Effector memory CD4-positive, alpha-beta T cell (primary cell): ENCODE measurements at places on chromosomes 3 and 15.

DNA sequence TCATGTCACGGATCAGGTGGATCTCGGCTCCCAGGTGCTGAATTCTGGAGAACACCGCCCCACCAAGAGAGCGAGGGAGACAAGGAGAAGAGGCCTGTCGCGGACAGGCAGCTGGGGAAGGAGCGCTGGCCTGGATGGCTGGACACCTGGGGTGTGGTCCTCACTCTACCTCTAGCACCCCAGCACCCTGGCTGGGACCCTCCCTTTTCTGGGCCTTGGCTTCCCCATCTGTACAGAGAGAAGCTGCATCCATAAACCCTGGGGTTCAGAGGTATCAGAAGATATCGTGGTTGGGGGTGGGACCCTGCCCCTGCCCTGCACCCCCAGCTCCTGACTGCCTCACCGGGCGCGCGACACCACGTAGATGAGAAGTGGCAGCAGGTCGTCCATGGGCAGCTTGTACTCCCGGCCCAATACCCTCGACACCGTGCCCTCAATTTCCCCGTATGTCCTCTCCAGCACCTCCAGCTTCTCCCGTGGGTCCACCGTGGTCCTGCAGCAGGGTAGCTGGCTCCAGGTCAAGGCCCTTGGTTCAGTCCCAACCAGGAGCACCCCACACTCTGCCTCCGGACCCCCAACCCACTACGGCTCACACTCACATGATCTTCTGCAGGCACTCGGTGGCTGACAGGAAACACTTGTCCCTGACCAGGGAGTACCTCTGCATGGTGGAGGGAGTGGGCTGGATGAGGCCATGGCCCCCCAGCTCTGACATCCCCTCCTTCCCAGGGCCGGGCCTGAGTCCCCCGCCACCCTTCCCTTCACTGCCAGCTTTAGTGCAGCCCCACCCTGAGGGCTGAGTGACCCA lies 21.7 kb downstream of the ALS2CL start:
- DNase-seq = no peak

DNA sequence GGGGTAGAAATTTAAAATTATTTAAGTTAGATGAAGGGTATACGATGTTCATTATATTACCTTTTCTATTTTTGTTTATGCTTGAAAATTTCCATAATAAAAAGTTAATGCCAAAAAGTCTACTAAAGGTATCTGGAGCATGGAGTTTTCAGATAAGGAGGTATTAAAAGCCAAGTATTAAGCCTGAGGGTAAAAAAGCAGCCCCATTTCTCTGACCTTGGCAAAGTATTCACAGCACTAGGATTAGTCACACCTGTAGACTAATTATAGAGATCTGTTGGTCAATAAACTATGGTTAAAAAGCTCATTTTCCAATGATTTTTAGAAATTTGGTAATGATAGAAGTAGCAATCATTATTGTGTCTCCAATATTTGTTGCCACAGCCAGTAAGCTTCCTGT lies 23.1 kb downstream of the XRN1 start:
- DNase-seq = no peak

- DNase-seq = no peak
Observed at GRCh38 chr3:120498556-120499346, 48.0 kb upstream of the FSTL1 start.

- peak; percentile 23 for DNase-seq
Observed at GRCh38 chr15:79184465-79184892, 93.9 kb upstream of the RASGRF1 start.

DNA sequence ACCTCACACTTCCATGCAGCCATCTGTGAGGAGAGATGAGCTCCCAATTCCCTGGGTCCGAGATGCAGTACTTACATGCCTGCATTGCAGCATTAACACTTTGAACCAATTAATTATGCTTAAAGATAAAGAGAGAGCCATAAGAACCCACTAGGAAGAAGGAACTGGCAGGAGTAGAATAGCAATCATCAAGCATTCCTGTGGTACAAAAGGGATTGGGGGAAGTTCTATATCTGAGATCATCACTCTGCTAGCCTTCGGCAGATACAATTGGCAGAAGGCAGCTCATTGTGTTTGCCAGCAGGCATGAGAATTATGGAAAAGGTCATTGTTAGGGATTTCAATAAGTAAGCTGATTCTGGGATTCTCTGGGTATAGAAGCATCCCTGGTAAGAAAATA lies 891.4 kb downstream of the NTRK3 start:
- DNase-seq = no peak

- no peak for DNase-seq
Observed at GRCh38 chr3:41518626-41519025, 319.3 kb downstream of the CTNNB1 start.

- no peak for DNase-seq
Observed at GRCh38 chr15:77421370-77421700, 647 bp downstream of the HMG20A start.

GRCh38 chr3:25235466-25235865 lies 192.6 kb upstream of the RARB start:
- no peak for DNase-seq

GRCh38 chr15:53549697-53550305 lies 209.7 kb downstream of the WDR72 start:
- DNase-seq = no peak

- peak; percentile 32 for DNase-seq
Observed at GRCh38 chr3:177201700-177202397, 4.6 kb upstream of the TBL1XR1 start.

GRCh38 chr3:118682921-118683320 lies 351.7 kb downstream of the IGSF11 start:
- no peak for DNase-seq

GRCh38 chr3:156593814-156594213 lies 38.9 kb upstream of the SSR3 start:
- no peak for DNase-seq

DNA sequence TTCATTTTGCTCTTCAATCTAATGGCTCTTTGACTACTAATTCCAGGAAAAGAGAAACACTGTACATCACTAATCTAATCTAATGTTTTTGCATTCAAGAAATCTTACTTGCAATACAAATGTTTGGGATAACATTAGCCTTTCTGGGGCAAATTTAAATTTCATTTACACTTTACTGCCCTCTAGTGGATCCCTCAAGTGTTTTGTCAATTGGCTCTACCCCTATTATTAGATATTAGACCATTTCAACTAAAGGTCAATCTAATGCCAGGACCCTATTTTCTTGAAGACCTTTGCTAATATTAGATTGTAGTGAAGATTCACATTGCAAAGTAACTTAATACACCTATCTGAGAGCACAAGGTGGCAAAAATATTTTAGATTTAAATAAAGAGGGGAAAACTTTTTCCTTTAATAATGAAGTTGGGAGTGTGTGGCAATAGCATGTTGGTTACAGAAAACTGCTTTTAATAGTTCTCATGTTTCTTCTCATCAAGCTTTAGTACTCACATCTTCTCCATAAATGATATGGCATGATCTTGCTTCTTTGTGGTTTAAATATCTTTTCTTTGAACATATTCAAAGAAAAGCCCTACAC lies 5.0 kb downstream of the C2CD4A start:
- no peak for DNase-seq

- no peak for DNase-seq
Observed at GRCh38 chr15:40536501-40536900, 28.3 kb downstream of the CCDC32 start.

DNA sequence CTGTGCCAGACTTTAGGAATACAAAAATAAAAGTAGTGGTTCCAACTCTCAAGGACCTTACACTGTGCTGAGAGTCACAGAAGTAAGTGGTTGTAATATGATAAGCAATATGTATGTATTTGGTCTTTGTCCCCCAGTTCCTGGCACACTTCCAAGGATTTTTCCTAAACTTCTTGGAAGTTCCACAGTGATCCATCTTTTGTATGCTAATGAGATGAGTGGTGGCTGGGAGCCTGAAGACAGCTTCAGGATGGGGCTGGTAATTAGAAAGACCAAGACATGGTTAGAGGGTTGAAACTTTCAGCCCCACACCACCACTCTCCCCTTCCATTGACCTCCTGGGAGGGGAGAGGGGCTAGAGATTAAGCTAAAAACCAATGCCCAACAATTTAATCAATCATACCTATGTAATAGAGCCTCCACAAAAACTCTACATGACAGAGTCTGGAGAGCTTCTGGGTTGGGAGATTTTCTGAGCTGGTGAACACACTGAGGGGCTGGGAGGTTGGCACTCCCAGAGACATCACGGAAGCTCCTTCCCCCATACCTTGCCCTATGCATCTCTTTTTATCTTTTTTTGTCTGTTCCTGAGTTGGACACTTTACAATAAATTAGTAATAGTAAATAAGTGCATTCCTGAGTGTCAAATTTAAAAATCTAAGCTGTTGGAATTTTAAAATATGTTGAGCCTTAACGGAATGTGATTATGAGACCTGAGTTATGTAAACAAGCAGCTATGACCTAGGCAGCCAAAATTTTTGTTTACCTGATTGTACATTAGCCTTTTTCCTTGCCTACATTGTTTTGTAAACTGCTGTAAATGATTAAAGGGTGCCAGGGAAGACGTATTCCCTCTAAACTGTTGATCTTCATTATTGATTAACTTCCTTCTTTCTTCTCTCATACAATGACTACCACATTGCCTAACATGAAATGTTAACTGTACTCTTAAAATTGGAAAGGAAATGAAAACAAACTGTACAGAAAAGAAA lies 24.3 kb downstream of the CD200R1L start:
- no peak for DNase-seq

DNA sequence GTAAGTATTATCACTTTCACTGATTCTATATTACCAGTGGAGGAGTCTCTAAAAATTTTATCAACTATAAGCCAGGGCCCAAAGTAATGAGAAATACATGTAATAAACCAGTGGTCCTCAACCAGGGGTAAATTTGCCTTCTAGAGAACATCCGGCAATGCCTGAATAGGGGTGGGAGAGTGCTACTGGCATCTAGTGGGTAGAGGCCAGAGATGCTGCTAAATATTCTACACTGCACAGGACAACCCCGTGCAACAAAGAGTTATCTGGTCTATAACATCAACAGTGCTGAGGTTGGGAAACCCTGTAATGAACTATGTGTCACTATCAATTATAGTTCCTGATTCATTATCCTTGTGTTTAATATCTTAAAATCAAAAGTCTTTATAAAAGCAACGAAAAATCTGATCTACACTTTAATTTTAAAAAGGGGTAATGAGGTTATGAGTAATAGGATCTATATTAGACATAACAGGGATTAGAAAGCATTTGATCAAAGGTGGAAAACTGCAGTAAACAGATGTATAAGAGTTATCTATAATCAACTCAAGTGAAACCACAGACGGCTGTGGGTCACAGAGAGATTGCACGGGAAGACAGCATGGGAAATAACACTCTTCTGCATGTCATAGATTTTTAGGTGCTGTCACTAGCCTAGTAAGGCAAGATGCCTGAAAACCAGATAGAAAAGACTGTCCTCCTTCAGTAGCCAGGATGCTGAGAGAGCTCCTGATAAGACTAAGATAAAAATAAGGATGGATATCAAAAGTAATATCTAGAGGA lies 2.0 kb downstream of the LYSMD2 start:
- peak; percentile 37 for DNase-seq

DNA sequence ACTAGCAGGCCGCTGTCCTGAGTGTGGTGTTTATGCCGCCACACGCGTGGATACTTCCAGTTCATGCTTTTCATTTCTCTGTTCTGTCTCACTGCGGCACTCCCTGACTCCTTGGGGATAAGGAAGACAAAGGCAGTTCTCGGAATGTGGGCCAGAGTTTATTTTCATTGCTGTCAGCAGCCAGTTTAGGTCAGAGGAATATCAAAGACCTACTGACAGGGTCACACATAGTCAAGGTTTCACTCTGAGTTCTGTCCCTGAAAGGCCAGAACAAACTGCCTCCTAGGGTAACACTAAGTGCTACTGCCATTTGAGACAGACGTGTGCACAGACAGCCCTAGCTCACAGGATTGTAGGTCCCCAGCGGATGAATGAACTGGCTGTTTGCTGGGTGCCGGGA lies 27.3 kb upstream of the SPTBN5 start:
- no peak for DNase-seq

- no peak for DNase-seq
Observed at GRCh38 chr3:52845691-52846431, 11.0 kb upstream of the MUSTN1 start.

- DNase-seq = no peak
Observed at GRCh38 chr3:165837058-165837525, at the start of gene BCHE. TSS of gene BCHE (minus strand) at chr3:165837423. CDS start at chr3:165831033, 6,390 bp downstream.

- DNase-seq = no peak
Observed at GRCh38 chr15:67406257-67406861, 114.6 kb upstream of the C15orf61 start.

DNA sequence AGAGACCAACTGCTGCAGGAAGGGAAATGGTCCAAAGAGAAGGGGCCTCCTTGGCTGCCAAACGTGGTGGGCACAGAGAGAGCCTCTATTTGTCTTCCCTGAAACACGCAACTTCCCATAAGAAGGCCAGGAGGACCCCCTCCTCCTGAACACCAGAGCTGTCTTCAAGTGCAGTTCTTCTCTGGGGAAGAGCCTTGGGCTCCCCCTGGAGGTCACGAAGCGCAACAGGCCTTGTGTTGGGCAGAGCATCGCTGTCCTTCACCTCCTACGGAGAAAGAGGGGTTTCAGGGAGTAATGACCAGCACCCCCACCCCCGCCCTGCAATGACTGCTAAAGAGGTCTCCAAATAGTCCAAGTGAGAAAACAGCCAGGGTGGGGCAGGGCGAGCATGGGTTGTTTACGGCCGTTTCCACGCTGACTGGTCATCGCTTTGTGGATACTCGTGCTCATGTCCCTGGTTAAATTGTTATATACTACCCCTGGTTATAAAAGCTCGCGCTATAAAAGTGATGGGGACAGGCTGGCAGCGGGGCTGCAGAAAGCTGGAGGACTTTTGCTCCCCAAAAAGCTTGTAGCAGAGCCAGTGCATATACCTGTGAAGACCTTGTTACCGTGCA lies 397.5 kb upstream of the ATP10A start:
- DNase-seq = no peak

DNA sequence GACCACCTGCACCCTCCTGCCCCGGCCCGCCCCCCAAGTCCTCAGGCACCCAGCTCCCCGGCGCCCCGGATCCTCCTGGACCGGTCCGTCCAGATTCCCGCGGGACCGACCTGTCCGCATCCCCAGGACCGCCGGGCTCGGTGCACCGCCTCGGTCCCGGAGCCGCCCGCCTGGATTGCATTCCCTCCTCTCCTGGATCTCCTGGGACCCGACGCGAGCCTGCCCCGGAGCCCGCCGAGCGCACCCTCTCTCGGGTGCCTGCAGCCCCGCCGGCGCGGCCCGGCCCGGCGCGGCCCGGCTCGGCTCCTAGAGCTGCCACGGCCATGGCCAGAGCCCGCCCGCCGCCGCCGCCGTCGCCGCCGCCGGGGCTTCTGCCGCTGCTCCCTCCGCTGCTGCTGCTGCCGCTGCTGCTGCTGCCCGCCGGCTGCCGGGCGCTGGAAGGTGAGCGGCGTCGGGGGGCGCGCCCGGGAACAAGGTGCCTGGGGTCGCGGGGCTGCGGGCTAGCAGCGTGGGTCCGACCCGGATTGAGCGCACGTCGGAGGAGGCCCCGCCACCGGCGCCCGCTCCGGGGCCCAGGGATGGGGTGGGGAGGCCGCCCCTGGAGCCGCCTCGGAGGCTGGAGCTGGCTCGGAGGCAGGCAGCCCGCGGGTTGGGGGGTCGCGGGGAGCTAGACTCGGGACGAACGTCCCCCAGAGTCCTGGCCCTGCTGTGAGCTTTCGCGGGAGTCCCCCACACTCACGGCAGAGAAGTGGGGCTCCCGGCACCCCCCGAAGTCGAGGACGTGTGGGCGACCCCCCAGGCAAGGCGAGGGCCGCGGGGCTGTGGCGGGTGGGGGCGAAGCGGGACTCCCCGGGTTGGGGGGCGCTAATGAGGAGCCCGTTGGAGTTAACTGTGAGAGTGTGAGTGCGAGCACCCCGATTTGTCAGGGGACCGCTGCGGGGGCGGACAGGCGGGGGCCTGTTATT lies 610 bp downstream of the EPHB3 start:
- no peak for DNase-seq
